Panc1 (cell line): ENCODE measurements at places on chromosomes 13 and 19.

- DNase-seq = no peak
Measured at GRCh38 chr19:17052439-17052838, 22.8 kb downstream of the HAUS8 start.

DNA sequence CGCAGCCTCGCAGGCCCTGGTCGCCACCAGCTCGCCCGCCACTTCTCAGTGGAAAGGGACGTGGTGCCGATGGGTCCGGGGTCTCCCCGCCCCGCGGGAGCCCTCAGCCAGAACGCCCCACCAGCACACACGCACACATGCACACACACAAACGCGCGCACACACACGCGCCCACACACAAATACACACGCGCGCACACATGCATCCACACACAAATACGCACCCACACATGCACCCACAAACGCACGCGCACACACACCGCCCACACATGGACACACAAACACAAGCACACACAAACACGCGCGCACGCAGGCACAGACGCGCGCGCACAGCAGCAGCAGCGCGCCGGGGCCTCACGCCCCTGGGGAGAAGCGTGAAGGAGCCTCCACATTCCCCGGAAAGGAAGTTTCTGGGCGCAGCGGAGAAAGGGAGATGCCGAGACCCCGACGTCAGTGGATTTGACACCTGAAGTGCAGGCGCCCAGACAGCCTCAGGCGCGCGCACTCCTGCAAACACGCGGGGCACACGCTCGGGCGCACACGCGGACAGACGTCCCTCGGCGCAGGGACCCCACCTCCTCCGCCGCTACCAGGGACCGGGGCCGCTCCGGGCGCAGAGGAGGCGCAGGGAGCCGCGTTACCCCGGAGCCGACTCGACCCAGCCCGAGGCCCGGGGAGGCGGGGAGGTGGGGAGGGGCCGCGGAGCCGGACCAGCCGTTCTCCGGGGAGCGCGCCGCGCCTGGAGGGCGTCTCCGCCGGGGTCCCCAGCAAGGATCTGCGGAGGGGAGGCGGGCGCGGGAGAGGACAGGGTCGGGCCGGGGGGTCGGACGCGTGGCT, 622 bp downstream of the RASA3 start:
- DNase-seq = no peak

- DNase-seq = no peak
Measured at GRCh38 chr19:5308451-5309437, 31.9 kb downstream of the PTPRS start.

GRCh38 chr13:87274209-87274819, 396.9 kb upstream of the SLITRK5 start:
- no peak for DNase-seq

GRCh38 chr19:16180611-16181010, 4.6 kb upstream of the FAM32A start:
- no peak for DNase-seq

- DNase-seq = no peak
Measured at GRCh38 chr19:55306712-55307111, 18.4 kb downstream of the TMEM150B start.

- no peak for DNase-seq
Measured at GRCh38 chr19:8336660-8337059, 6.4 kb downstream of the KANK3 start.

GRCh38 chr13:30806784-30807183, 71.4 kb downstream of the ALOX5AP start:
- no peak for DNase-seq

DNA sequence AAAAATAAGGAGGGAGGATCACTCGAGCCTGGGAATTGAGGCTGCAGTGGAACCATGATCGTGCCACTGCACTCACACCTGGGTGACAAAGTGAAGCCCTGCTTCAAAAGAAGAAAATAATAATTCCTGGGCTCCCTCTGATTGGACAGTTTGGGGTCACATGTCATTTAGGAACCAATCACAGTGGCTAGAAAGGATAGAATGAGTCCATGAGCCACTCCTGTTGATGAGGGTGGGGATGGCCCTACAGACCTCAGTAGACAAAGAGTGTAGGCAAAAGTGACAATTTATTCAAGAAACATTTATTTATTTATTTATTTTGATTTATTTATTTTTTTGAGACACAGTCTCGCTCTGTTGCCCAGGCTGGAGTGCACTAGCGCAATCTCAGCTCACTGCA, 26.8 kb upstream of the ADGRE5 start:
- no peak for DNase-seq

DNA sequence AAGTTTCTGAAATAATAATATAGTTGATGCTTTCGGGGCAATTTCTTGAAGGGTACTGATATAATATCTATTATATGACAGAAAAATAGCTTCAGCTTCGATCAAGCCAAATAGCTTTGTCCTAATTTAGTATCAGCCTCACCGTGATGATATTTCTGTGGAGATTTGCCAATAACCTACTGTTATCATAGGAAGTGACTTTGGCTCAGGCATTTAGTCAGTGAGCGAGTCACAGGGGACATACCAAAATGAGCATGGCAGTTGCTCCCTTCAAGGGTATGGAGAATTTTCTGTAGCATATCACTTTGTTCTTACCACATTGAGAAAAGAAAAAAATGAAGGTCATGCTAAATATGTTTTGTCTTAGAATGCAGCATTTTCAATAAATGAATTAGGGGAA, 767.6 kb upstream of the SLITRK1 start:
- DNase-seq = no peak

DNA sequence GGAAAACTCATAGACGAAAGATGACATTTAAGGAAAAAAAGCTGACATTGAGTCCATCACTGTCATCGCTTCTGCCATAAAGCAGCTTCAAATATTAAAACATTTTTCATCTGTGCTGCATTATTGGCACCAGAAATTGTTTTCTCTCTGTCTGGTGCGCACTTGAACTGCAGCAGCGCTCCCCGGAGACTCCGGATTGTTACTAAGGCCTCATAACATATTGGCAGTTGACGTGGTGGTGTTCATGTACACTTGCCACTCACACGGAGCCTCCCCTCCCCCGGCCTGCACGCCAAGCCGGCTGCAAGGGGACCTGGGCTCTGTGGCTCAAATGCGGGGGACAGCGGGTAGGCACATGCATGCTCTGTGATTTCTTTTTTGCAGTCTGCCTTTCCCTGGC, 203.2 kb downstream of the TSHZ3 start:
- no peak for DNase-seq

GRCh38 chr13:93243375-93244063, 16.9 kb downstream of the GPC6 start:
- DNase-seq = no peak

GRCh38 chr19:3612901-3613741, 6.4 kb upstream of the TBXA2R start:
- DNase-seq = no peak

GRCh38 chr19:38134540-38135149, 89.4 kb downstream of the DPF1 start:
- peak; percentile 25 for DNase-seq

GRCh38 chr13:114019367-114019766, 45.5 kb upstream of the C13orf46 start:
- DNase-seq = no peak

GRCh38 chr19:2653710-2654707, 48.5 kb downstream of the GNG7 start:
- DNase-seq = no peak

GRCh38 chr13:51417716-51418115, 35.1 kb downstream of the INTS6 start:
- DNase-seq = no peak

DNA sequence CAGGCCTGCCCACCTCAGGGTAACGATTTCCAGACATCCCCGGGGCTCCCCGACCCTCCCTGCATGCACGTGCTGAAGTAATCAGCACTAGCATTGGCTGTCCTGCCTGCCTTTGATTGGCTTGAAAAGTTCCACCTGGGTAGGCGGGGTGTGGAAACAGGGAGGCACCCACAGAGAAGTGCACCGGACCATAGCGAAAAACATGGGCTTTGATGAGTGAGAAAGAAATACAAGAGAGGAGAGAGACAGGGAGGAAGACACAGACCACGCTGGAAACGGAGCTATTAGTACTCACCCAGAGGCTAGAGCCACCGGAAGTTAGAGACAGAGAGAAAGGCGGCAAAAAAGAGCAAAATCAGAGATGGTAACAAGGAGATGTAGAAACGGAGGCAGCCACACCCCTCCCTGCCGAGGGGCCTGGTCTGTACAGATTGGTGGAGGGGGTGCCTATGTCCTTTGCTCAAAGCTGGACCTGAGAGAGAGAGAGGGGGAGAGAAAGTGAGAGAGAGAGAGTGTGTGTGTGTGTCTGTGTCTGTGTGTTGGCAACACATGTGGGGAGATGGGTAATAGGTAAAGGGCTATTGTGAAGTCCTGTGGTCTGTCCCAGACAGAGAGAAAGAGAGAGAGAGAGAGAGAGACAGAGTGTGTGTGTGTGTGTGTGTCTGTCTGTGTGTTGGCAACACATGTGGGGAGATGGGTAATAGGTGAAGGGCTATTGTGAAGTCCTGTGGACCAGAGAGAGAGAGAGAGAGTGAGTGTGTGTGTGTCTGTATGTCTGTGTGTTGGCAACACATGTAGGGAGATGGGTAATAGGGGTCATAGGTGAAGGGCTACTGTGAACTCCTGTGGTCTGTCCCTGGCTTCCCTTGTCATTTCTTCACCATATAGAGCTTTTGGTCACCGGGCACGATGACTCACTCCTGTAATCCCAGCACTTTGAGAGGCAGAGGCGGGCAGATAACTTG, 2.9 kb downstream of the CGB3 start:
- DNase-seq = no peak

DNA sequence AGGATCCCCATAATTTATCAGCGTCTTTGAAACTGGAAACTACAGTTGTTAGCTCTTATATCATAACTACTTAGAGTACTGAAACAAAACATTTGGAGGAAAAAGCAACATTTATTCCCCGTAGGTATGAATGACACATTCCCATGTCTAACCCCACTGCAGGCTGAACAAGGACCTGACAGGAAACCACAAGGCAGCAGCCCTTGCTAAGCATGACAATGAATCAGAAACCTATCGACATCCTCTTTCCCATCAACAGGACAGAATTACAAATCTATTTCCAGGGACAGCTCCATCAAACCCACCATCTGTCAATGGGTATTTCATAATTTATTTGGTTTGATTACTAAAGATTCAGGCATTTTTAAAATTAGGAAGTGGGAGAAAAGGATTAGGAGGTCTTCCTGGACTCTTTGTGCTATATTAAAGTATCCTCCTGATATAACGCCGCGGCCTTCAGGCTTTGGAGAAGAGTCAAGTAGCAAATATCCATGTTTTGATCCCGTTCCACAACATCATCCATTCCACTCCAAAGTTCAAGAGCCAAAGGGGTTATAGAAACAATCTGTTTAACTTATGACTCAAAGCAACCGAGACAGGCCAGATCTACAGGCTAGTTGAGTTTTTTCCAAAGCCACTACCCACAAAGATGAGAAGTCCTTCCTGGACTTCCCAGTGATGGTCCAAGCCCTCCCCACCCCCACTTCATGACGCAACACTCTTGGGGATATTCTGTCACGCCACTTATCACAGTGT, 51.1 kb downstream of the FAM216B start:
- no peak for DNase-seq

- no peak for DNase-seq
Measured at GRCh38 chr19:55486971-55487923, 989 bp upstream of the SSC5D start.

DNA sequence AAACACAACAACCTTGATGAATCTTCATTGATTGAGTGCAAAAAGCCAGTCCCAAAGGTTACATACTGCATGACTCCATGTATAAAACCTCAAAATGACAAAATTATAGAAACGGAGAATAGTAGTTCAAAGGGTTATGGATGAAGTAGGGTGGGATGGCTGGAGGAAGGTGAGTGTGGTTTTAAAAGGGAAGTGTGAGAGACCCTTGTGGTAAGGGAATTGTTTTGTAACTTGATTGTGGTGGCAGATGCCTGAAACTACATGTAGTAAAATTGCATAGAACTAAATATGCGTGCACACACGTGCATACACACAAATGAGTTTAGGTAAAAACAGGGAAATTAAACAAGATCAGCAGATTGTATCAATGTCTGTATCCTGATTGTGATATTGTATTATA, 340.7 kb downstream of the MTUS2 start:
- DNase-seq = no peak
